Bronchial epithelial cell (primary cell): ENCODE measurements at places on chromosomes 16 and 17. TPM values are rescaled to one million over a fixed set of nuclear protein-coding genes. Genes with fewer than 3 reads are reported as not detected.

The NPW gene
- 0.13 TPM in 1 of 2 replicates, not detected in the other for total RNA-seq

The ZG16 gene
- not detected in 2 replicates for total RNA-seq

The GGA3 gene
- 14.5 and 14.7 TPM in 2 replicates for total RNA-seq

The CSH1 gene
- not detected in 2 replicates for total RNA-seq

The CCL16 gene
- total RNA-seq, result not detected in 2 replicates

The EPX gene
- not detected in 2 replicates for total RNA-seq

The SLC6A2 gene
- total RNA-seq, result 0.26 and 0.38 TPM in 2 replicates
